Fibroblast of skin of right biceps (primary cell): ENCODE measurements at places on chromosomes 3 and 15.
A peak's percentile ranks its signal among the peaks of the same experiment; 100 is the strongest.

DNA sequence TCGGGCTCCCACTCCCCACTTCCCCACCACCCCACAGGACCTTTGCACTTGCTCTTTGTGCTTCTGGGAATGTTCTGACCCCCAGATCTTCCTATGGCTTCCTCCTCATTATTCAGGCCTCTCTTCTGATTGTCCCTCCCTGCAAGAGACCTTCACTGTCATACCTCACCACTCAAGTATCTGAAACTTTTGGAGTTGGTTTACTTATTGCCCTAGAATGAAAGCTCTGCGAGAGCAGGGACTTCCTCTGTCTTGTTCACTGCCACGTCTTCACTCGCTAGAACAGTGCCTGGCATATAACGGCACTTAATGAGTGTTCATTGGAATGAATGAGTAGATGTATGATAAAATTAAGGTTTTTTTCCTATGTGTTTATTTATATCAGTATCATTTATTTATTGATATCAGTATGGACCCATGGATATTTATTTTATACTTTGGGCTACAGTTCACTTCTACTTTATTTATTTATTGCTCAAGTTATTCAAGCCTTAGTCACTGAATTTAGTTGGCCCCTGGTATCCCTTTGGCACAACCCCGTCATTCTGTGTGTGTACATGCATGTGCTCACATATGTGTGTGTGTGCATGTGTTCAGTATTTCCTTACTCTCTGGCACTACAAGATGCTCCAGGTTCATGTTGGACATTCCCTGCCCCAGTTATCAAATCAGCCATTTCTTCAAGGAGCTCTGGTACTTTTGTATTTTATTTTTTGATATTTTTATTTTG is 197.6 kb downstream of the THSD4 start:
- no peak for DNase-seq

GRCh38 chr15:68517285-68517761 is 61.5 kb upstream of the CORO2B start:
- peak; percentile 72 for DNase-seq

- no peak for DNase-seq
These were observed 18.5 kb downstream of the ALDH1A3 start for GRCh38 chr15:100898152-100898490.

- peak; percentile 88 for DNase-seq
These were observed 5.1 kb downstream of the RBP1 start for GRCh38 chr3:139534455-139534812.

DNA sequence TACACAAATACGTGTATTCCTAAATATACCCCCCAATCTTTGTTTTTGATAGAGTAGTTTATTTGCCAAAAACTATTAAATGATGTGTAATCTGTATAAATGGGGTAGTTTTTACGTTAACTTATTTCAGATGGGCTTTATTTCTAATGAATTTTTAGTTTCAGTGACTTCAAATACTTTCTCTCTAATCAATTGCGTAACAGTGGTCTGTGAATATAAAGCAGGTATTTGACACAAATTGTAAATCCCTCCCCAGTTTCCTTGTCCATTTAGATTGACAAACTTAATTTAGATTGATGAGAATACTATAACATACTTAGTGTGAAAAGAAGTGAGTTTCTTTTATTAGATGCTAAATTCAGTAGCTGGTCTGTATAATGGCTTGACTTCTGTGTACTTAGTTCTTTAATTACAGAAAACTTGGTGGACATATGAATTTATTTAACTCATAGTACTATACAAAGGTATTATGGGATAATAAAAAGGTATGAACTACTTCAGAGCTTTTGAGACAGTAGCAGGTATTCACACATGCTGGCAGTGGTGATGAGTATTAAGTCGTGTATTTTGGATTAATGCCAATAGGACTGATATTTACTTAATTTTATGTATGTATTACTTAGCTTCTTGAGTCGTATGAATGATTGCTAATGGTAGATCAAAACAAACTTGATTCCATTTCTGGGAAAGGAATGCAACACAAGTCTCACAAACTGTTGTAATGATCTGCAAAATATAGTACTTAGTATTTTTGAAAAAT is 81.6 kb downstream of the STT3B start:
- no peak for DNase-seq

DNA sequence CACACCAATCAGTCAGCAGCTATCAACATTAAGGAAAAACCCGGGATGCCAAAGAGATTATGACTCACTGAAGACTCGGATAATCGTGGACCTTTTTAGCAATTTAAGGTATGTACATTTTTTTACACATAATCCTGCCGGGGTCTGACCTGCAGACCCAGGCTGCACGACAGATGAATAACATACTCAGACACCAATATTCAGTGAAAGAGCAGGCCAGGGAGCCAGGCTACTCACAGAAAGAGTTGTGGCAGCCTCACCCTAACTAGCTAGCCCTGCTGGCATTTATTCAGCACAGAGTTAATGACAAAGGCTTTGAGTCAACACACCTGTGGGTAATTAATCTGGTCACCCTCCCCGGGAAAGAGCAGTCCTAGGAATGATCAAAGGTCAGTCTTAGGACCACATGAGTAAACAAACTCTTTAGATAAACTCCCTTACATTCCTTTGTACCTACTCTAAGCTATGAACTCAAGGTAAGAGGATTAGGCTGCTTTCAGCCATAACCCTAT is 727.5 kb downstream of the TBL1XR1 start:
- peak; percentile 36 for DNase-seq

GRCh38 chr3:130849091-130849552 is 44.8 kb upstream of the ATP2C1 start:
- no peak for DNase-seq

DNA sequence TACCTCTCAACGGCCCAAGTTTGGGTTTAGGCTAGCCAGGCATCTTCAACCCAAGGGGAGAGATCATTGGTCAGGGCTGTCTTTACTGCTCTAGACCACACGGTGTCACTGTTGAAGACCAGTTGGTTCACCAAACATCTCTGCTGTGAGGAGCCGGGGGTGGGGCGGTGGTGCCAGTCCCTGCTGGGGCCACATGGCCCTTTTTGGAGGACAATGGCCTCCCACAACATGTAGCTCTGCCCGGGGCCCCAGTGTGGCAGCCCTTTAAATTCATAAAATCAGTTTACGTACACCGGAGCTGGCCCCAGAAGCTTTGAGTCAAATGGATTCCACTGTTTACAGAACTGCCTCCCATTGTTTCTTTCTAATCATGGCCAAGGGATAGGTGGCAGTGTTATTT is 19.1 kb upstream of the TM4SF18 start:
- peak; percentile 66 for DNase-seq

DNA sequence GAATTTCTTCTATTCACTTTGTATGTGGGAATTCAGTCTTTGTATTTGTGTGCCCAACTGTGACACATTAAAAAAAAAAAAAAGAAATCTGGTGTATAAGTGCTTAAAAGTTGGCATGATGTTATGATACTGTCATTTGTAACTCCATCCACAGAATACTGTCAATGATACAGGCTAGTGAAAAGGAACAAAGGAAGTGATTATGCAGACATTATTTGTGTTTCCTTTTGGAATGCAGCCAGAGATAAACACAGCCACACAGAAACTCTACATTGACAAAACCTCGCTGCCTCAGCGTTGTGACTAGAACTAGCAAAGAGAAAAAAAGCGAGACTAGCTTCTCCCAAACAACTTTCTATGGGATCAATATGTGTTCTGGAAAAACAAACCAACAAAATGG is 519.2 kb upstream of the AGTR1 start:
- no peak for DNase-seq

GRCh38 chr3:64450396-64450956 is 225.2 kb upstream of the PRICKLE2 start:
- DNase-seq, result no peak

DNA sequence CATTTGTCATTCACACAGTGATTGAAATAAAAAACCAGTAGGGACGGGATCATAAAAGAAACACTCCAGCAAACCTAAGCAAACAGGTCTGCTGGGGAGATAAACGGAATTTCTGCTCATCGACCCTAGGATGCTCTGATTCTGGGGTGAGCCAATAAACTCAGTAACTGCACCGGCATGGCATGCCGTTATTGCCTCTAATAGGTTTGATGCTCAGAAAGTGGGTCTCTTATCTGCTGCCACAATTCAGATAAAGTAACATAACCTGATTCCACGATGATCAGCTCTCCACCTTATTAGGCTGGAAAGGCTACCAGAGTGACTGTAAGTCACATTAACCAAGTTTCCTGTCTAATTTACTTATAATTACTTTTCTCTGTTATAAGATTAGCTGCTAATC is 19.6 kb downstream of the DCLK3 start:
- no peak for DNase-seq

DNA sequence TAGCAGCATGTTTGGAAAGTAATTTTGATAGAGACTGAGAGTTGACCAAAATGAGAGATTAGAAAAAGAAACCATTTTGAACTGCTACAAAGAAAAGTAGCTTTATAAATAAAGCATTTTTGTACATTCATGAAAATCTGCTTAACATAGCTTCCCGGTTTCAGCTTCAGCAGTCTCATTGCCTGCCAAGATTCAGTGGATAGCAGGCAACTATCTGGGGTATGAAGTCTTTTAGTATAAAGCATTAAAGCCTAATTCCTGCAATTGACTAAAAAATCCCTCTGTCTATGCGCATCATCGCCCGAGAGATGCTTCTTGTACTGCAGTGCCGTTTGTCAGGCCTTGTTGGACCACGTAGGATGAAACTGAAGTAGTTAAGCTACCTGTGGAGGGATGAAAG is 588.4 kb downstream of the NAALADL2 start:
- DNase-seq, result no peak

- no peak for DNase-seq
These were observed 4.3 kb downstream of the CSRNP1 start for GRCh38 chr3:39149059-39149455.

GRCh38 chr15:68794863-68795262 is 25.8 kb downstream of the ANP32A start:
- DNase-seq, result no peak

- no peak for DNase-seq
These were observed 51.7 kb downstream of the MYO5C start for GRCh38 chr15:52243697-52244555.

GRCh38 chr15:98177966-98178592 is 217.6 kb downstream of the ARRDC4 start:
- DNase-seq, result peak; percentile 79

GRCh38 chr3:133663569-133664313 is 2.0 kb upstream of the TOPBP1 start:
- peak; percentile 51 for DNase-seq

DNA sequence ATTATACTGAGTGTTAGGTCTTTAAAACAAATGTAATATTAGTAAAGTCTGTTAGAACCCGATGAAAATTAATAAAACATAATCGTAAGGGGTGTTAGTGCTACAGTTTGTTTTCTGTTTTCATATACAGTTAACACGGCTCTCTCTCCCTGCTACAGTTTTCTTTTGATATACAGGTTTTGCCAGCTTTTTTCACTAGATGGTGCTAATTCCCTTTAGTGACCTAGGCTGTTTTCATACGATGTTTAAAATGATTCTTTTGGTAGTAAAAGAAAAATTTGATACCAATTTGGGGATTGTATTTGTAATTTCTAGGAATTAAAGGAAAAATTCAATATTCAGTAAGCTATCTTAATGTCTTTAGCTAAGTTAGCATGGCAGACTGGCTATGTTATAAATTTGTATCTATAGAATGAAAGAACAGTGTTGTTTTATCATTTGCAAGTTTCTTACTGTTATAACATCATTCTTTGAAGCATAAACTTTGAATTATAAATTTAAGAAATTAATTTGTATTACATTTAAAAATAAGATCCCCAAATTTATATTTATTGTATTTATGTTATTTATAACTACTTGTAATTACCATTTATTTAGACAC is 11.5 kb downstream of the APH1B start:
- peak; percentile 64 for DNase-seq

- peak; percentile 34 for DNase-seq
These were observed 50.1 kb upstream of the CRTC3 start for GRCh38 chr15:90479656-90480055.

- no peak for DNase-seq
These were observed 303.0 kb upstream of the NR2F2 start for GRCh38 chr15:96027501-96027900.

GRCh38 chr15:97156739-97157265 is 803.7 kb upstream of the ARRDC4 start:
- DNase-seq, result no peak

- no peak for DNase-seq
These were observed 108.9 kb downstream of the EDEM1 start for GRCh38 chr3:5296362-5296761.

DNA sequence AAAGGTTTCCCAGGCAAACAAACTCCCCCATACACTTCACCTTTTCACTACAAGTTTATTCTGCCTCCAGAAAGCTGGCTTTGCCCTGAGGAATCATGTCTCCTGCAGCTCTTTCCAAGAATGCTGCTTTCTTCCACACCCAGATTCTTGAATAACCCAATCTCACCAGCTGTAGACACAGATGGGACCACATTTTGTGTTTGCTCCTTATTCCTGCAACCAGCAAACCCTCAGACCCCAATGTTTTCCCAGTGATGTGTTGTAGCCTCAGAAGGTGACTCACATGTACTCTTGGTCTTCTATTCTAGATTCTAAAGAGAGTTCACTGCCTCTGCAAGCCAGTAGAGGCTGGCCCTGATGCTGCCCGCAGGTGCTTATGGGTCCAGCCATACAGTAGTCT is 23.6 kb upstream of the TRIM59 start:
- peak; percentile 95 for DNase-seq

DNA sequence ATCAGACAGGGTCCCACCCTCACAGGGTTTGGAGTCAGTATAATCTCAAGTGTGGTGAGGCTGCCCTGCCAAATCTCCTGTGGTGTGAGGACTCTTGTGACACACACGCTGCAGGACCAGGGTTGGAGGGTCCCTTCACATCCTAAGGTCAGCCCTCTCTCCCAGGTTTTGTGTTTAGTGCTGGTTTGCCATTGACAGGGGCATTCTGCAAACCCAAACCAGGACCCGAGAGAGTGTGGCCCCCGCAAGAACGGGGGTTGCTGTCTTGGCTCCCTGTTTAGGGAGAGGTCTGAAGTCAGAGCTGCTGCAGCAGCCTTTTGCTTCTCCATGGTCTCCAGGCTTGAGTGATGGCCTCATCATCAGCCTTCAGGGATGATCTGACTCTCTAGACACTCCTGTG is 14.7 kb downstream of the FAM107A start:
- no peak for DNase-seq

GRCh38 chr3:33141006-33141405 is 27.2 kb downstream of the CRTAP start:
- DNase-seq, result no peak

GRCh38 chr15:36953346-36953745 is 147.0 kb downstream of the MEIS2 start:
- peak; percentile 17 for DNase-seq

DNA sequence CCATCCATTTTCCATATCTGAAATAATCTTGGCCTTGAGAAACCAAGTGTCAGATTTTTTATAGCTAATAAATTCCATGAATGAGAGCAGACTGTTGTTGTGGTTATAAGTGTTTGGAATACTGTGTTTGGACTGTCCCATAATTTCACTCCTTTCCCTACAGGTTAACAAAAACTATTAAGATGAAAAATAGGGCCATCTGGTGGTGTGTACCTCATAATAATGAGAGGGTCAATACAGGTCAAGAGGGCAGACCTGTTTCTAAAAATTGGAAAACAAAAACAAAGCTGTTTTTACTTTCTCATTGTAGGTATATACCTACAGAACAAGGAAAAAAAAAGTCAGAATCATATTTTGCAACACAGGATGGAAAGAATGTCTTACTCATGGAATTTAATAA is 553.8 kb upstream of the SGO1 start:
- no peak for DNase-seq

- no peak for DNase-seq
These were observed 260.3 kb downstream of the XXYLT1 start for GRCh38 chr3:195010551-195011100.
